Activated CD8-positive, alpha-beta memory T cell treated with anti-CD3 and anti-CD28 coated beads for 36 hours (primary cell): ENCODE measurements at places on chromosomes 16 and 17. TPM values are rescaled to one million over a fixed set of nuclear protein-coding genes. Genes with fewer than 3 reads are reported as not detected.

The CFAP97D1 gene
- total RNA-seq, result not detected

The NPIPB9 gene
- total RNA-seq, result 0.67 TPM

The CYGB gene
- total RNA-seq, result not detected

The ARL2BP gene
- 23.9 TPM for total RNA-seq

The C1QTNF1 gene
- total RNA-seq, result 0.19 TPM

The OTOP2 gene
- total RNA-seq, result not detected

The PITPNM3 gene
- 0.44 TPM for total RNA-seq

The KRT31 gene
- total RNA-seq, result not detected
